Nucleus accumbens (tissue), 56 donors: ENCODE measurements at places on chromosomes 5 and 9.
A peak's percentile ranks its signal among the peaks of the same experiment; 100 is the strongest.

GRCh38 chr9:106149956-106150355 is 455.6 kb downstream of the TMEM38B start:
- no peak for DNase-seq

GRCh38 chr9:94222870-94223269 is 36.2 kb upstream of the ZNF169 start:
- no peak for DNase-seq

DNA sequence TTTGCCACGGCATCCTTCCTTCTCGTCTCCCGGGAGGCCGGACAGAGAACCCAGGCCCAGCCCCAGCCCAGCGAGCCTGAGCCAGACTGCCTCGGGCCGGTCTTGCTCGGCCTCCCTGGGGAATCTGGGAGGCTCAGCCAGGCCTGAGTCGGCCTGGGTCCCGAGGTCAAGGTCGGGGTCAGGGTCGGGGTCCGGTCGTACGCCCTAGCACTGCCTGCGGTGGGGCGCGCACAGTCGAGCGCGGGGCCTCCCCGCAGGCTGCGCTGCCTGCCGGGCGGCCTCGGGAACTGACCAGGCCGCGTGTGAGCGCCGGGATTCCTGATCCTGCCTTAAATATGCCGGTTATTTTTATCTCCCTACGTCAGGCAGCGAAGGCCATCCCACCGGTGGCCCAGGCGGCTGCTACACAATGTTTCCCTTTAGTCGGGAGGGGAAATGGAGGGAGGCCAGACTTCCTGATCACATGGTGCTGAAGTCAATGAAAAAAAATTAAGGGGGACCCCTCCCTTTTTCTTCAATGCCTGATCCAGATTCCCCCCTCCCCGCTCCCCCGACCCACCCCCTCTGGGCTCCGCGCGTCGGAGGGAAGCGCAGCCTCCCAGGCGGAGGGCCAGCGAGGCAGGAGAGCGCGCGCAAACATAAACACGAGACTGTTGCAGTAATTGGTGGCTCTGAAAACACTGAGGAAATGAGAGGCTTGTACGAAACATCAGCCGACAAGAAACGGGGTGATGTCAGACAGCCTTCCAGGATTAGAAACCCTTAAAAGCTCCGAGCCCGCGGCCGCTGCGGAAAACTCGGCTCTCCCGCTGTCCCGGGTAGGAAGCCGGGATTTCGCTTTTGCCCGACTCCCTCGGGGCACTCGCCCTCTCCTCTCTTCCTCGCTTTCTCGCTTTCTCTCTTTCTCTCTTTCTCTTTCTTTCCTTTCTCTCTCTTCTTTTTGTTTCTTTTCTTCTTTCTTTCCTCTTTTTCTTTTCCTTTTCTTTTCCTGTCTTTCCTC is 148.2 kb upstream of the KLF4 start:
- DNase-seq, result peak; percentile 67

DNA sequence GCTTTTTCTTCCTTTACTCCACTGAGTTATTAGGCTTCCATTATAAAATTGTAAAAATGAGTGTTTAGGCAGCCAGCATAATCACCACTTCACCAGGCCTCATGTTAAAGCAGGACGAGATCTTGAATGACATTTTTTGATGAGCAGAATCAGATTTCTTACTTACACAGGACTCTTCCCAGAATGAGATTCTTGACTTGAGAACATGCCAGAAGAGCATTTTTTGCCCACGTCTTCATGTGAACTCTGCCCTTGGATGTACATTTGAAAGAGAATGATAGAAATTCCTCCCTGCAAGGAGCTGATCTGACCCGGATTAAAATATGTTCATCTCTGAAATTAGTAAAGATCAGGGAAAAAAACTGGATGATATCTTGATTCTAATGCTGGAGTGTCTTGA is 212.1 kb upstream of the ADRA1B start:
- DNase-seq, result no peak

- no peak for DNase-seq
These were observed 40.7 kb downstream of the CNTRL start for GRCh38 chr9:121115466-121115865.

DNA sequence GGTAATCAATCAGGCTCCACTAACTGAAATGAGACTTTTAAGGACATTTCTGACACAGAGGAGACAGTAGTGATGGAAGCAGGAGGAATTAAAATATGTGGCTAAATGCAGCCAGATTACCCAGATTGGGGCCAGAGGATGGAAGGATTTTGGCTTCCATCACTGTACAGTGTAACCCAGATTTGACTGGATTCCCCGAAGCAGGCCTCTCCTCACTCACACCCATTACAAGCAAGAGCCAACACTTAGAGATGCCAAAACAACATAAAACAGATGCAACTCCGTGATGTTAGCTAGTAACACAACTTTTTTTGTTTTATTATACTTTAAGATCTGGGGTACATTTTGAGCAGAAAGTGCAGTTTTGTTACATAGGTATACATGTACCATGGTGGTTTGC is 17.6 kb downstream of the TEK start:
- DNase-seq, result no peak

DNA sequence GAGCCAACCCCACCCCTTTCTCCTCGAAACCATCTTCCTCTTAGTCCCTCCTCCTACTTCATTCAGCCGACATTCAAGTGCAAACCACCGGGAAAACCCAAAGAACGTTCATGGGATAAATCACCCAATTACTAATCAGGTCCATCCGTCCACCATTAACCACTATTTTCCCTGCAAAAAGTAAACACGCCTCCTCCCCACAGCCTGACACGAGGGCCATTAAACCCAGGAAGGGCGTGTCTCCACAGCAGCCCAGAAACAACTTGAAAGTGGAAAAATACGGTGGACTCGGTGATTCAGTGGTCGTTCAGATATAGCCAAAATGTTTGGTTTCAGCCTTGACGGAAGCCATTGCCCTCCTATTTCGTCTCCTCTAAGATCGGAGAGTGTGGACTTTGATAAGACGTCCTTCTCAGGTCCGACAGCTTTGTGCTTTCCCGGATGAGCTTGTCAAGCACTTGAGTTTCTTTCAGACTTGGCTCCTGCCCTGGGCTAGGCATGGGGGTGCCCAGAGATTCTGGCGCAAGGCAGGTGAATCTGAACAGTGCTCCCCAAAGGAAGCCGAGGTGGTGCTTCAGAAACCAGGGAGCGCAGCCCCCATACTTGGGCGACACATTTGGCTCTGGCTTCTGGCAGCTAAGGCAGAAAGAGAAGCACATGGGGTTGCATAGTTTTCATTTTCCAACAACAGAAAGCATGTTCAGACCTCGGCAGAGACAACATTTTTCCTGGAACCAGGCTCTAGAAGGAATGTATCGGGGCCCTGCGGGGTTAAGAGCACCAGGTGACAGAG is 56.6 kb downstream of the SMIM23 start:
- DNase-seq, result no peak

- DNase-seq, result no peak
These were observed 163.0 kb upstream of the PUM3 start for GRCh38 chr9:3006851-3007250.

- no peak for DNase-seq
These were observed 68.1 kb downstream of the ACTL7B start for GRCh38 chr9:108787690-108788048.

GRCh38 chr5:140126315-140127012 is 727 bp downstream of the IGIP start:
- DNase-seq, result no peak

- DNase-seq, result no peak
These were observed 4.3 kb downstream of the ERAP2 start for GRCh38 chr5:96880444-96881164.

GRCh38 chr5:5886812-5887486 is 464.5 kb downstream of the ICE1 start:
- no peak for DNase-seq

DNA sequence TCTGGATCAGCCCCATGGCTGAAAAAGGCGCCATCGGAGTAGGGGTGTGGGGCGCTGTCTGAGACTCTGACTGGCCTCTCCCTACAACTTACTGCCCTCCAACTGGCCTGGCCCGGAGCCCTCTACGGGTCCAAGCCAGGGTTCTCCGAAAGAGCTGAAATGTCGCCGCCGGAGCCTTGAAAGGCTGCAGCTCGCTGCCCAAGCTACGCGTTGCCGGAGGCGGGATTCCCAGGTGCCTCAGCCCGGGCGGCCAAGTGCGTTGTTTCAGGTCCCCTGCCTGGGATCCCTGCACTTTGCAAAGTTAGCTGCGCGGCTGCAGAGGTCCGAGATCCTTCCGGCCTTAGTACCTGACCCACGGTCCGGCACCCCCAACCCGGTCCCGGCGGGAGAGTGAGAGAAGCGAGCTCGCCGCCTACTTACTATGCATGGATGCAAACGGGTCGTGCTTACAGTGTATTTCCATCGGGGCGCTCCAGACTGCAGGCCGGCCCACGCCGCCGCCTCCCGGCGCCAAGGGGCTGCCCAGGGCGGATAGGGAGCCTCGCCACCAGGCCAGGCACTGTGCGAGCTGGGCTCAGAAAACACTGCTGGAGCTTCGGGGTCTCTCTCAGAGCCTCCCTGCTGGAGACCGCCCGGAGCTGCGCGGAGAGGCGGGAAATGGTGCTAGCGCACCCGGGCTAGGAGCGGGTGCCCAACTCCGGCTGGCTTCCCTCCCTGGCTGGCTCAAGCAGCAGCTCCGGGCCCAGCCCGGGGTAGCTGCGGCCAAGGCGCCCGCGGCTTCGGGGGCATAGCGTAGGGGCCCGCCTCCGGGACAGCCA is 7.7 kb downstream of the PAX5 start:
- no peak for DNase-seq

DNA sequence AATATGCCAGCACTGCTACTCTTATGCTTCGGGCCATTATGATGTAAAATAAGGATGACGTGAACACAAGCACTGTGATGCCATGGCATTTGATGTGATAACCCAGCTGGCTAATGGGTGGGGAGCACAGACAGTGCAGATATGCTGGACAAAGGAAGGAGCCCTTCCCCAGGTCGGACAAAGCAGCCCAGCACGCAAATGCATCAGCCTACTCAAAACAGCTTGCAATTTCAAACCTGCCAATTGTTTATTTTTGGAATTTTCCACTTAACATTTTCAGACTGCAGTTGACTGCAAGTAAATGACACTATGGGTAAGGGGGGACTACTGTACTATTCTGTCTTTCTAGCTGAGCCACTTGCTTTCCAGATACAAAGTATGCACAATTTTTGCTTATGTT is 181.3 kb downstream of the DCP2 start:
- no peak for DNase-seq

- DNase-seq, result no peak
These were observed 12.0 kb downstream of the RALGDS start for GRCh38 chr9:133108794-133109641.

- DNase-seq, result no peak
These were observed 21.2 kb downstream of the SLC6A3 start for GRCh38 chr5:1423901-1424603.

GRCh38 chr9:83554278-83554677 is 16.1 kb upstream of the FRMD3 start:
- DNase-seq, result no peak

DNA sequence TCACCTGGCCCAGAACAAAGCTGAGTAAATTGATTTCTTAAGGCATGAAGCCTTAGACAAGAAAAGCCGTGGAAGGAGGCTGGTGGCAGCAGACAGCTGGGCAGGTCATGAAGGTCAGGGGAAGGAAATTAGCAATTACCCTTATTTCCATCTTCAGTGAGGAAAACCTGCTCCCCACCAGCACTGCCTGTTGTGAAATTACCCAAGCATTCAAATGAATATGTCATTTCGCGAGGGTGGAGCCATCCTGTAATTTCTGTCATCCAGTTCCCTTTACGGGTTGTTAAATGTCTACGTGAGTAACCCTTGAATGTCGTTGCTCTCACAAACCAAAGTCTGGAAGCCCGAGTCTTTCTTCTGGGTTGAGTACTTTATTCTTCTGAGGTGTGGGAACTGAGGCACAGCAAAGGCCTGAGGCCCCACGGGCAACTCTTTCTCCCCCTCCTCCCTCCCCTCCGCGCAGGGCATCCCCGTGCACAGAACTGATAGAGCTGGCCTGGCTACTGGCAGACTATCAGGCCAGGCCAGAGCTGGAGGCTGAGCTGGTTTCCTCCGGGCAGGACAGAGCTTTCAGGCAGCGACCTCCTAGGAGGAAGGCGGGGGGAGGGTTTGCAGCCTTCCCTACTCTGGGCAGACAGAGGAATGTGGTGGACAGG is 22.0 kb upstream of the AK3 start:
- DNase-seq, result no peak

DNA sequence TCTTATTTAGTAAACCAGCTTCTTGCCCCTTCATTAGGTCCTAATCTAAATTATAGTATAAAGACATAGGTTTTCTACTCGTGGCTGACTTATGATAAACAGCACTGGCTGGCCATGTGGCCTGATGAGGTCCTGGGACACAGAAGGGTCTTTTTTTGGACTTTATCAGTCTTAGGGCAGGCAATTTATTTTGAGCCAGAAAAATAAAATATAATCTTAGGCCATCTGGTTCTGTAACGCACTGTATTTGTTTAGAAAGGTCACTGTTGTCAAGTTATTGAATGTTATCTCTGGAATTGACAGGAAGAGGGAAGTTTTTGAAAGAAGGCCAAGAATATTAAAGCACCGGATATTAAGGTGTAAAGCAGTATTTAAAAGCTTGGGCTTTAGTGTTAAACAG is 53.9 kb downstream of the RFX3 start:
- DNase-seq, result no peak

- no peak for DNase-seq
These were observed 108.9 kb downstream of the ACTL7B start for GRCh38 chr9:108746864-108747263.

GRCh38 chr5:82595113-82595512 is 317.0 kb upstream of the RPS23 start:
- no peak for DNase-seq

DNA sequence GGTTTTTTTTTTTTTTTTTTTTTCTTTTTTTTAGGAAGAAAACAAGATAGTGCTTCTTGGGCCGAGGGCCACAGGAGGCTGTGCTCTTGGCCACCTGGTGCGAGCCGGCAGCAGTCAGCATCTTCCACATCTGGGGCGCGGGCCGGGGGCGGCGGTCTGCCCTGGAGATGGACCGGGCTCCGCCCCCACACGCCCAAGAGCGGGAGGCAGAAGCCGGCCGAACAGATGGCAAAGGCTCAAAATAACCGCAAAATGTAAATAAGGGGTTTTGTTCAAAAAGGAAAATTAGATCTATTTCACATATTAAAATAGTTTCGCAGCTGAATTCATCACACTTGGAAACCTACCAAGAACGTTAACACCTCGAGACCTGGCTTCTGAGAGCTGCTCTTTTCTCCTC is 51.5 kb upstream of the UBAC1 start:
- no peak for DNase-seq

GRCh38 chr9:38689678-38690077 is 30.3 kb downstream of the FAM240B start:
- peak; percentile 16 for DNase-seq

- DNase-seq, result no peak
These were observed 225.9 kb downstream of the SGCD start for GRCh38 chr5:156552855-156553358.

GRCh38 chr5:148147415-148147814 is 20.9 kb upstream of the SPINK14 start:
- no peak for DNase-seq

DNA sequence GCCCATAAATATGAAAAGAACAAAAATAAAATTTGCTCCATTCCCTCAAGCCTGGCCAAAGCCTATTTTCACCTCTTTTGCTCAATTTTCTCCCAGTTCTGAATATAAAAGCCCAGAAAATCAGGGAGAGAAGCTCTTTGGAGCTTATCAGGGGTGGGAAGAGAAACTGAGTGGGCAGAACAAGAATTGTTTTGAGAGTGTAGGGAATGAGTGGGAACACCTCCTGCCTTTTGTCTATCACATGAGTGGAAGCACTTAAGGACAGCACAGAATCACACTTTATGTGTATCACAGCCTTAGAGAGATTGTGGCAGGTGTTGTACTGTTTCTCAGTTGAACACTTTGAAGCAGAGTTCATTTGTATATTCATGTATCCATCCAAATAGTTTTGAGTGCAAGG is 139.2 kb upstream of the HMHB1 start:
- no peak for DNase-seq
